NCI-H1105 (cell line): ENCODE measurements at places on chromosomes 7 and 10.

DNA sequence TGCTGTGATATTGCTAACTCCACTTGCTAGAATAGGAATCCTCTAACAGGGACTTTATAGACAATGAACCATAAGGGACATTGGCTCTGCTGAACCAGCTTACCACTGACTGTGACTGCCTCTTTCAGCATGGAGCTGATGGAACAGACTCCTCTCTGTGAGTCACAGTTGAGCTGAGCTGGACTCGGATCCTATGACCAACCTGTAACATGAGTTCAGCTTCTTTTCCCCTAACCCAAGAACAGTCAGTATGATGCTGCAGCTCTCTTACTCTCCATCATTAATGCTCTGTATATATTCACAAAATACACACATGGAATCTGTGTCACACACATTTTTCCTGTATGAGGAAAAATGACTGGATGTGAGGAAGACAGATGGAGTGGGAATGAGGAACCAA lies 177.9 kb upstream of the BET1 start:
- DNase-seq, result no peak

GRCh38 chr10:72834183-72834825 lies 59.2 kb upstream of the OIT3 start:
- DNase-seq, result peak; percentile 17

- DNase-seq, result no peak
These were observed 390.1 kb downstream of the GATA3 start for GRCh38 chr10:8444630-8445029.

DNA sequence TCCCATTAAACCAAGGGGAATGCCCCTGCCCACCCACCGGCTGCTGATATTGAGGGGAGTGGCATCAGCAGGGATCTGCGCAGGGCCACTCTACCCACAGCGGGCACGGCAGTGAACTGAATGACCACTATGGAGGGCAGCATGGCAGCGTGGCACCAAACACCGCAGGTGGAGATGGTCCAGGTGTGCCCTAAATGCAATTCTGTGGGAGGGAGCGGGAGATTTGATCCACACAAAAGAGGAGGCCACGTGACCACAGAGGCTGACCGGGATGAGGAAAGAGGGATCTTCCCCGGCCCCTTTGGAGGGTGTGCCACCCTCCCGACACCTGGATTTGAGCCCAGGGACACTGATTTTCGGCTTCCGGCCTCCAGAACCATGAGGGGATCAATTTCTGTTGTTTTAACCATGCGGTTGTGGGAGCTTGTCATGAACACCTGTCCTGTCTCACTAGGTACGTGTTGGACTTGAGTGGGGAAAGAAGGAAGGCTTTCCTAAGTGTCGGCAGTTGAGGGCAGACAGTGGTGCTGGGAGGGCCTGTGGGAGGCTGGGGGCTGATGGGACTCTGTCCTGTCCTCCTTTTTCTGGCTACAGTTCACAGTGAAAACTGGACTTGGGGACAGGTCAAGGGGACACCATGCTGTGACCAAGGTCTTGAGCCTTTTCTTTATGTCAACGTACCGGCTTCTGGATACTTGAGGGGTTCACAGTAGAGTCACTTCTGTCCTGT lies 66.1 kb downstream of the CFAP46 start:
- DNase-seq, result no peak

DNA sequence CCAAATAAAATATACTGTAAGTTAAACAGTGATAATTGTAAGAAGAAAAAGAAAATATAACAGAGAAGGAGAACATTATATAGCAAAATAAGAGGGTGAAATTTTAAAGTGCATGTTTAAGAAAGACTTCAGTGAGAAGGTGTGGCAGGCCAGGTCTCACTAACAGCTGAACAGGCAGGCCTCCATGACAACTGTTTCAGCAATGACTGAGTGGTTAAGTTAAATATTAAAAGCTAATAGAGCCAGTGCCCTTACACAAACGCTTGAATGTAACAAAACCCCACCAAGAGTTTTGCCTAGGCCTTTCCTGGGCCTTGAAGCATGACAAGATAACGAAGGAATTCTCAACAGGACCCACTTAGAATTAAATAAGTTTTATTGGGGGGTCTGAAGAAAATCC lies 32.6 kb downstream of the CFAP43 start:
- DNase-seq, result no peak

DNA sequence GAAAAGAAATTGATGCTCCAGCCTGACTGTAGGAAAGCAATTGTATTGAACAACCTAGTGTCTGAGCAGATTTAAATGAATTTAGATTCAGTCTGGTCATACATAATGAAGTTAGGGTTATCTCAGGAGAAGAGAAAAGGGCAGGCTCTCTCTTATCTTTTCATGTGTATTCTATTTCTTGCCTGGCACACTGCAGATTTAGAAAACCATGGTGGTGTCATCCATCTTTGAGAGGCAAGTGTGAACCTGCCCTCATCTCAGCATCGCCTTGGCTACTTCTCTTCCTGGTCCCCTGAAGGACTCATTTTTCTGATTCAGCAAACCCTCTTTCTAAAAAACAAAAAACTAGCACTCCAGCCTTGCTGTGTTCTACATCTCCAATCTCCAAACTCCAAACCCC lies 137.7 kb downstream of the LRRC4 start:
- no peak for DNase-seq

DNA sequence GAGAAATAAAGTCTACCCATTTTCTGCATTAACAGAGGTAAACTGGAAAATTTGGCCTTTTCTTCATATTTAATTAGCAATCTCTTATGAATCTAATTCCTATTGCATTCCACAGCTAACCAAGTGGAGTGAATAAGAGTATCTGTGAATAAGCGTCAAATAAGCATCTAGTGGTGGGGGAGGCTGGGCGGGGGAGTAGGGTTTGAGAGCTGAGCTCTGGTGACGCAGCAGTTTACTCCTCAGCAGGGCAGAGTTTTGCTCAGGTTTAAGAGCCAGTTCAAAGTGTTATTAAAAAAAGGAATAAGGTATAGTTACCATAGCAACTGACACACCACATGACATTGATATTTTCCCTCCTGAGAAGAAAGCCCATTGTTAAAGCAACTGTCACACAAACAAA lies 1346.8 kb upstream of the CELF2 start:
- DNase-seq, result no peak

- DNase-seq, result no peak
These were observed 73.5 kb downstream of the CUX1 start for GRCh38 chr7:101890749-101891523.

- no peak for DNase-seq
These were observed 17.2 kb upstream of the STRIP2 start for GRCh38 chr7:129417073-129417472.

GRCh38 chr10:63133821-63134557 lies 861 bp downstream of the NRBF2 start:
- DNase-seq, result no peak

DNA sequence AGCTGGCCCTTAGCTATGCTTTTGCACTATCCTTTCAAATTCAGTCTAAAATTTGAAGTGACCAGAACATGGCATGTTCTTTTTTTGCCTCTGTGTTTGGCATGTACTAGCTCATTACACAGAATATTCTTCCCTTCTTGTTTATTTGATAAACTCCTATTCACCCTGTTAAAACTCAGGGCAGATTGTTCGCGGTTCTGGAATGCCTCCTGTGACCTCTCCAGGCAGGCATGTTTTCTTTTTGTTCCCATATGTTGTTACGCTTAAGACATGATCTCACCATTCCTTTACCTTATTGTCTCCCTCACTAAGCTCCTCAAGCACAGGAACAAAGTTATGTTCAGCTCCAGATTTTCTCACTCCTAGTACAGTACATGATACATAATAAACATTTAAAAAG lies 181.7 kb downstream of the CCSER2 start:
- no peak for DNase-seq

- no peak for DNase-seq
These were observed 138.8 kb downstream of the OAT start for GRCh38 chr10:124279882-124280281.

DNA sequence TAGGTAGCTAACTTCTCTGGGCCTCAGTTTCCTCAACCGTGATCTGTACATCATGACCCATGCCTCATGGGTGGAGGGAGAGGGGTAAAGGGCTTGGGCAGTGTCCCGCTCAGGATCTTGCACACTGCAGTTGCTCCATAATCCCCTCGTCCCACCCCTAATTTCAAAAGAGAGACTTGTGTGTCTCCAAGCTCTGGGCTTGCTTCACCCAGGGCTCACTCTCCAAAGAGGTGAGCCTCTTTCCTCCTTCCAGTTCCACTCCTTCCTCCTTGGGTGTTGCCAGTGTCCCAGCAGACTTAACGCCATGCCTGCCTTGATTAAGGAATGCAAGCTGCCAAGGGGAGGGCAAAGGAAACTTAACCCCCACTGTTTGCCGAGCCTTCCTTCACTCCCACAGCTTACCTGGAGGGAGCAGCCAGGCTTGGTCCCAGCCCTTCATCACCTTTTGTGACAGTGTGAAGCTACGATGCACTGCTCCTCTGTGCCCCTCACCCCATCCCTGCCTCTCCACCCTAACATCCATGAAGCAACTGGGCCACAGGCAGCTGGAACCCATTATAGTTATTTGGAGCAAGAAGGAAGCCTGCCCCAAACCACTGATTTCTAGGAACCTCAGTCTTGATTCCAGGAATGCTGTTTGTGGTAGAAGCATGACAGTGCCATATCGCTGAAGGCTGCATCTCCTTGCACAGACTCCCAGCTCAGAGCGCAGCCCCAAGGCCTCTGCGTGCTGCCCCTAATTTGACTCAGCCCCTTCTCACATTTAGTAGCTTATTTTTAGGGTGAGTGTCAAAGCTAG lies 363.3 kb downstream of the TNS3 start:
- no peak for DNase-seq

DNA sequence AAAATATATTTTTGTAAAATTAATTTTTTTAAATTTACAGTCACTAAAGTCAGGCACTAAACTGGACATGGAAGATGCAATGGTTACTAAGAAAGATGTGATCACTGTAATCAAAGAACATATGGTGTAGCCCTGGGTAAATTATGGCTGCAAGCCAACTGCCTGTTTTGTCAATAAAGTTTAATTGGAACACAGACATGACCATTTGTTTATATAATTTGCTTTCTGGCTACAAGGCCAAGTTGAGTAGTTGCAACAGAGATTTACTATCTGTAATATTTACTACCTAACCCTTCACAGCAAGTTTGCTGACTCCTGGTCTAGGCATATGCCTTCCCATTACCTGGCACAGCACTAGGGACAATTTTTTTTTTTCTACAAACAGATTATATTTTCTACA lies 448.9 kb downstream of the ADRA2A start:
- no peak for DNase-seq

GRCh38 chr7:127962589-127963361 lies 68.5 kb downstream of the LRRC4 start:
- DNase-seq, result no peak

GRCh38 chr10:78727728-78728127 lies 341.0 kb upstream of the ZMIZ1 start:
- peak; percentile 7 for DNase-seq

DNA sequence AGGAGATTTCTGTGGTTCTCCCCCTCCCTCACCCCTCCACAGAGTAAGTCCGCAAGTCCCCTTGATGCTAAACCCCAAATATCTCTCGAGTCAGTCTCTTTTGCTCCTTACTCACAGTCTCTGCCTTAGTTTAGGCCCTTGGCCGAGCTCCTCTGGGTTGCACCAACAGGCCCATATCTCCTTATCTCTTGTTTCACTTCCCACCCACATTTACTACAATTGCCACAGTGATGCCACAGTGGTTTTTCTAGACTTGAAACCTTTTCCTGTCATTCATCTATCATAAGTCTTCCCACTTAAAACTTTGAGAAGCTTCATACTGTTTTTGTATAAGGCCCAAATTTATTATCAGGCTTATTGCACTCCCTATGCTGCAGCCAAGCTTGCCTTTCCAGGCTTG lies 23.4 kb upstream of the NME8 start:
- DNase-seq, result no peak

GRCh38 chr10:124212702-124213101 lies 119.3 kb upstream of the CHST15 start:
- no peak for DNase-seq

GRCh38 chr10:44973323-44974081 lies 5.1 kb downstream of the DEPP1 start:
- DNase-seq, result no peak

DNA sequence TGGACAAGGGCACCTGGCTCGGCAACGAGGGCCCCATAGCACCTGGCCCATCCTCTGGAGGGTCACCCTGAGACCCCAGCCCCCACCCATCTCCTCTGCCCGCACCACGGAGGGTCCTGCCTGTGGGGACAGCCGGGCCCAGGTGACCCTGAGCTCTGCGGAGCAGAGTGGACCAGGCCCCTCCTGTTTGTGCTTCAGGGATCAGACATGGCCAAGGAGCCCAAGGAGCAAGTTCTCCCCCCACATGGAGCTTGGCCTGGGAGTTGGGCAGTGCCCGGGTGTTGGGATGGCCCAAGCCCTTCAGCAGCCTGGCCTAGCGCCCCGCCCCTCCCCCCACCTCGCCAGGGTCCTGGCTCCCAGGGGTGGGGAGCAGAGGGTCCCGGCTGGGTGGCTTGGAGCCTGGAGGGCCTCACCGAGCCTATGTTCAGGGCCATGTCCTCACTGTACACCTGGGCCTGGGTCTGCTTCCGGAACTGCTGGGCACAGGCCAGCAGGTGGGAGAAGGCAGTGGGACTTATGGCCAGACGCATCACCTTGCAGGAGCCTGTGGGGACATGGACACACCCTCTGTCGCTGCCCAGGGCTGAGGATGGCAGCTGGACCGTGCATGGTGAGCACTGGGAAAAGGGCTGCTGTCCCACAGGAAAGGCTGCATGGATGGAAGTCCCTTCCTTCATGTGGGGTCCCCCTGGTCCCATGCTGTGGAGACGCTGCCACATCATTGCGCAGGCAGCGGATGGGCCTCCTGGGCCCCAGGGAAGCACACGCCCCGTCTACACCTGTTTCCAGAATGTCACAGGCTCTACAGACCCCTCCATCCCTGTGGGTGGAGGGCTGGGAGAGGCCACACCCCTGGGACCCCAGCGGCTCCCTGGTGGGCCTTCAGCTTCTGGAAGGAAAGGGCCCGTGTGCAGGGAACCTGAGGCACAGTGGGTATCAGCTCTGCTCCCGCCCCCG lies 49.2 kb upstream of the NKX6-2 start:
- no peak for DNase-seq

- DNase-seq, result no peak
These were observed 180.2 kb upstream of the FZD8 start for GRCh38 chr10:35822316-35822715.

DNA sequence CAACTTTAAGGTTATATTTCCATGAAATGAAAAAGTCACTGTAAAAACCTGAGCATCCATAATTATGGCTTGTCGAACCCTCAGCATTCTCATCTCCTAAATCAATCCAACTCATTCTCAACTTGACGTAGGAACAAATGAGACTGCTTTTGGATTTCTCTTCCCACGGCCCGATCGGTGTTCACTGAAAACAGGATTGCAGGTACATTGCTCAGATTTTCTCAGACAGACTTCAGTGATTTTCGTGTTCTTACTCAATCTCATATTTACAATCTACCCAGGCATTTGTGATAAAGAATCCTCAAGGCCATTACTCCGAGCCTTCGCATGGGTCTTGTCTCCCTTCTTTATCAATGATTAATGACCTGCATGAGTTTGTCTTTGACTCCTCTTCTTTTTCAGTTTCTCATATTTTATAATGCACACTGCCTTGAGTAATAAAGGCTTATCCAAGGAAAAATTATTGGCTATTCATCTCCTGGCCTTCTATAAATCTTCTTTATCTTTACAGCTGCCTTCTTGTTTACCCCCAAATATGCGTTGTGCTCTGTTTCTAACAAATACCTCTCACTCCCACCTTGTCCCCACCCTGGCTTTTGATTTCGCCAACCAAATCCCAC lies 90.4 kb upstream of the MYO3A start:
- DNase-seq, result no peak
